ENCODE measurements at places on chromosomes 2 and 18. TPM values are rescaled to one million over a fixed set of nuclear protein-coding genes. Genes with fewer than 3 reads are reported as not detected.

Gene LOXL3
- not detected for polyA plus RNA-seq

- DNase-seq = no peak
These were observed 68.1 kb upstream of the AMMECR1L start for GRCh38 chr2:127953849-127954248.

GRCh38 chr2:167212014-167212648 is 323.9 kb downstream of the XIRP2 start:
- no peak for DNase-seq

DNA sequence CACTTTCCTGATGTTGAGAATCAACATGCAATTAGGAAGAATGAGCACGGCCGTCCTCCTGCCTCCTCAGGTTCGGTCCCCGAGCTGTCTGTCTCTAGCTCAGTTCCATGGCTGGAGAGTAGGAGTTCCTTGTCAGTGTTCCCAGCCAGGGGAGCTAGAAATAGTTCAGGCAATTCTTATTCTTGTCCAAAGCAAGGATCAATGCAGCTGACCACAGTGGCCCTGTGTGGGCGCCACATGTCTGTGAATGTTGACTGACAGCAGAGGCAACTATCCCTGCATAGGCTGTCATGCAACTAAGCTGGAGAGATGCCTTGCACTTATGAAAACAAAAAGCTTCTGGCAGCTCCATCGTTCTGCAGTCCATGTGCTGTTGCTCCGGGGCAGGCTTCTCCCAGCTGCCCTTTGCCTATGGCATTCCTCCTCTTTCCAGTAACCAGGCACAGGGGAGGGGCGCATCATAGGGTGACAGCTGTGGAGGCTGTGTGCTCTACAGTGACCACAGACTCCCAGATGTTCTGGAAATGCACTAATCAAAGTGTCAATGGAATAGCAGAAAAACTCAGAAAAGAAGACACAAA is 58.7 kb downstream of the PDCL3 start:
- DNase-seq = no peak

Data from naive B cell (primary cell).